Breast epithelium (tissue), 4 donors: ENCODE measurements at places on chromosomes 13 and 19. TPM values are rescaled to one million over a fixed set of nuclear protein-coding genes. Genes with fewer than 3 reads are reported as not detected.

- DNase-seq, result no peak
Measured at GRCh38 chr13:50104493-50104892, 89.2 kb downstream of the KCNRG start.

DNA sequence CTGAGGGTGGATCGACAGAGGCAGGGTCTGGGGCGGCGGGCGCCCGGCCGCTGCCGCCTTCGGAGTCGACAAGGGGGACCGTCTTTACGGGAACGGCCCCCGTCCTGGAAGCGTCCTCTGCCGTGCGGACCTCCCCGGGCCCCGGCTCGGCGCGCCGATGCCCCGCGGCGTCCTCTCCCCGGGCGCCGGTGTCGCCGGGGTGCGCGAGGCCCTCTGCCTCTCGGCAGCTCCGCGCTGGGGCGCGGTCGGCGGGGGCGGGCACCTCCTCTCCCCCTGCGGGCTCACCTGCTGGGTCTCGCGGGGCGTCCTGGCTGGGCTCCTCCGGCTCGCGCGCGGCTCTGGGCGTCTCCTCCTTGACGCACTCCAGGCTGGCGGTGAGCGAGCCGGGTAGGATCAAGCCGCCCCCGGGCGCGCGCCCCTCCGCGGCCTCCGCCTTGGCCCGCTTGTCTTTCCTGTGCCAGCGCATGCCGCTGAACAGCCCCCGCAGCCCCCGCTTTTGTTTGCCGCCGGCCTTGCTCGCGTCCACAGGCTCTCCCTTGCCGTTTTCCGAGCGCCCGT lies 1.5 kb downstream of the AMER2 start:
- no peak for DNase-seq

GRCh38 chr19:43798546-43799409 lies 3.5 kb downstream of the LYPD5 start:
- peak; percentile 80 for DNase-seq

GRCh38 chr19:5987077-5987818 lies 9.3 kb upstream of the RANBP3 start:
- DNase-seq, result peak; percentile 71

- no peak for DNase-seq
Measured at GRCh38 chr13:87656306-87656705, 14.9 kb upstream of the SLITRK5 start.

GRCh38 chr19:3893509-3894179 lies 13.2 kb downstream of the ATCAY start:
- no peak for DNase-seq

Gene IFI30
- total RNA-seq, result 91.6 TPM

DNA sequence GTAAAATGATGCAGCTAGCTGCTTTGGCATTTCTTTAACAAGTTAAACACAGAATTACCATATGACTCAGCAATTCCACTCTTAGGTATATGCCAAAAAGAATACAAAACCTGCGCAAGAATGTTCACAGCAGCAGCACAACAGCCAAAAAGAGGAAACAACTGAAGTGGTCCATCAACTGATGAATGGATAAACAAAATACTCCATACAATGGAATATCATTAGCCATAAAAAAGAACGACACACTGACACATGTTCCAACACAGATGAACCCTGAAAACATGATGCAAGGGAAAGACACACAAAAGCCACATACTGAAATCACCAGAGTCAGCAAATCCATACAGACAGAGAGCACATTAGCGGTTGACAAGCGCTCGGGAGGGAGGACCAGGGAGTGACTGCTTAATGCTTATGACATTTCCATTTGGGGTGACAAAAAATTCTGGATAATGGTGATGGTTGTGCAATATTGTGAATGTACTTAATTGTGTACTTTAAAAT lies 3.0 kb downstream of the PCID2 start:
- no peak for DNase-seq

DNA sequence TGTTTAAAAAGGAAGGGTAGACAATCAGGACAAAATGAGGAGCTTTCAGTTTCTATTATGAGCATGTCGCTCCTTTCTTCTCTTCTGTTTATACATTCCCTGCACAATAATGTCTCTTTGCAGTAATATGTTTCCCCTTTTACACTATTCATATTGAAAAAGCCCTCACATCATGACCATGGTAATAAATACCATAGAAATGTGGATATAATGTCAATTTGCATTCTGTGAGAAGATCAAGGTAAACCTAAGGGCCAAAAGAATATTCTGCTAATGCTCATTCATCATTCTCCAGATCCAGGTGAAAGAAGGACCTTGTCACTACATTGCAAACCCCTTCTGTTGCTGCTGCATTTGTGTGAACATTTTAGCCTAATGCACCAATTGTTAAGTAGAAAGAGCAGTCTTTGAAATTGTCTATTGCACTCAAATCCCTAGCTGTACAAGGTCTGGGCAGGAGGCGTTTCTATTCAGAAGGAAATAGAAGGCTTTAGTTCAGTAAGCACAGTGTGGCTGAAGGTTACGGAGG lies 117.6 kb upstream of the SOX21 start:
- no peak for DNase-seq

Gene TEKTIP1
- not detected for total RNA-seq

DNA sequence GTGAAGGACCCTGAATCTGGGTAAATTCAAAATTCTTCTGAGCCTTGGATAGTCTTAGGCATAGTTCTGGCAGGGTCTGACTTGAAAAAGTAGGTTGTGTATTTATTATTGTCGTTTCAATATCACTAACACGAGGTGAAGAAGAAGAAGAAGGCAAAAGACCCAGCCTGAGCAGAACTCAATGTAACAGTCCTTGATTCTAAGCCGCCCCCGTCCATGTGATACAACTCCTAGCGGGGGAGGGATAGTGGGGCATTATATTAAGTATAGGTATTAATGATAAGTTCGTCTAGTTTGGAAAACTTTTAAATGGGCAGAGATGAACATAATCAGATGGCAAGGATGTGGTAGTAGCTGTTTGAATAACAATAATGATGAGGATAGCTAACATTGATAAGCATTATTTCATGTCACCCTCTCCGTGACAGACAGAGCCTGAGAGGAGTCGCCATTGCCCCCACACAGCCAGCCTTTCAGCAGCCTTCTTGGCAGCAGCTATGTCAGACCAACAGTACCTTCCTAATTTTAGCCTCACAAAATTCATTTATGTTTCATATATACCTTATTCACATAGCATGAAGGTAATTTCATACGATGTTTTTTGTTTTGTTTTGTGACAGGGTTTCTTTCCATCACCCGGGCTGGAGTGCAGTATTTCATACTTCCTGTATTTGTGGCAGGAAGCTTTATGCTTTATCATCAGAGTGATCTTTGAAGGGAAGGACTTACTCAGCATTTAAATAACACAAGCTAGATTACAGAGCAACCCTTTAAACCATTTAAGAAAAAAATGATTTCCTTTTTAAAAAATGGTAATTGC lies 64.4 kb upstream of the NPAS1 start:
- DNase-seq, result no peak

GRCh38 chr19:7983995-7984837 lies 21.2 kb downstream of the ELAVL1 start:
- DNase-seq, result no peak

Gene ZNF296
- 0.98 TPM for total RNA-seq

Gene OVOL3
- not detected for total RNA-seq

- DNase-seq, result no peak
Measured at GRCh38 chr13:99003851-99004471, 26.1 kb upstream of the DOCK9 start.

DNA sequence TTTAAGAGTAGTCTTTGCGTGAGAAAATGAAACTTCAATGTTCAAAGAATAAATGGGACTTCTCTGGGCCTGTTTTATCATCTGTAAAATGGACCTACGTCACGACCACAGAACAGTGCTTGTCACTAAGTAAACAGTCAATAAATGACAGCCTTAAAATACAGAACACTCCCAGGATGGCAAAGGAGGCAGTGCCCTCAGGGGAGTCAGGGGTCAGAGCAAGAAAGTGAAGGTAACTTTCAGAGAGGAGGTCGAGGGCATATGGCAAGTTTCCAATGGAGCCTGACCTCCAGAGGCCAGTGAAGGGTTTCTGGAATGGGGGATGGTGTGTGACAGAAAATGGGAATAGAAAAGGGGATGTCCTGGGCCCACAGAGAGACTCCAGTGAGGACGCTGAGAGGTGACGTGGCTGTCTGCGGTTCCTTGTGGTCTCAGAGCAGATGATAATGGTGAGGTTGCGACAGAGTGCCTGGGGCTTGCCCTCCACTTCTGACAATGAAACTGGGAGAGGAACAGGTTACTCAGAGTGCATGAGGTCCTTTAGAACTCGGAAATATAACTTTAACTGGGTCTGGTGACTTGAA lies 91.8 kb downstream of the UBL3 start:
- DNase-seq, result no peak

DNA sequence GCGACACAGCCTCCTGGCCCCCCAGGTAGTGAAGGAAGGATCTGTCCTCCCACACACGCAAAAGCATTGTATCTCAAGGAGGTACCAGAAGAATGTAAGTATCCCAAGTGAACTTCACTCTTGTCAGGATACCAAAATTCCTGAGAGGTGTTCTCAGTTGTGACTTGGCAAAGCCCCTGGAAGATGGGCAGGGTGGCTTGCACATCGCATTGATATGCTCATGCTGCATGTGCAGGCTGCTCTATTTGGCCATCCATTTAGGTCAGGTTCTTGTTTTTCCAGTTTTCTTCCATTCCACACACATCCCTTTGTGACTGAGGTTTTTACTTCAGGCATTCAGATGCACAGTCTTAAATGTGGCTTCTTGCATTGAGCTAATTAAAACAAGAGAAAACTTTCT lies 382.8 kb downstream of the FOXO1 start:
- no peak for DNase-seq

- DNase-seq, result no peak
Measured at GRCh38 chr13:28055357-28055756, 45.0 kb downstream of the FLT3 start.

DNA sequence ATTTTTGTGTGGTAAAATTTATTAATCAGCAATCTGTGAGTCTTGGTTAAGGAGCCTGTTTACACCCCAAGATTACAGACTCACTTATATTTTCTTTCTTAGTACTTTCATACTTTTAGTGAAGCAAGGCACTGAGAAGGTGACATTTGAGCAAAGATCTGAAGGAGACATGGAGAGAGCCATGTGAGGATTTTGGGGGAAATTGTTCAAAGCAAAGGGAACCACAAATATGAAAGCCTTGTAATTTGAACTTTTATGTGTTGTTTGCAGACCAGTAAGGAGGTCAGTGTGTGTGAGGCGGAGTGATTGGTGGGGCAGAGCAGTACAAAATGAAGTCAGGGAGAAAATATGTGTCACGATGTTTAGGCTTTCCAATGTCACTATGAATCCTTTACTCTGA lies 140.7 kb upstream of the KLF12 start:
- DNase-seq, result no peak

GRCh38 chr19:38815059-38816001 lies 2.6 kb upstream of the LGALS4 start:
- DNase-seq, result no peak

DNA sequence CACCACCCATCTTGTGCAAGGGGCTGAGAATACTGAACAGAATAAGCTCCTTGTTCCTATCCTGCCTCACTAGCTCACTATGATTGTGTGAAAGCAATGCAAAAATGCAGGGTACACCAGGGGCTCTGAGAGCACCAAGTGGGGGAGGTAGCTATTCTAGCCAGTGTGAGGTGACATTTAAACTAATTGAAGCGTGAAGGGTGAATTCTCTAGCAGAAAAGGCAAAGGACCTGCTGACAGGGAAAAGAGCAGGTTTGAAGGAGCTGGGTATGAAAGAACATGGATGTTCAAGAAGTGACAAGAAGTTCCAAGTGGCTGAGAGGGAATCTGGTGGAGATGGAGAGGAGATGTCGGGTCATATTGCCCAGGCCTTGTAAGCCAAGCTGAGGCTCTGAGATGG lies 64.2 kb downstream of the SIAH3 start:
- DNase-seq, result no peak

DNA sequence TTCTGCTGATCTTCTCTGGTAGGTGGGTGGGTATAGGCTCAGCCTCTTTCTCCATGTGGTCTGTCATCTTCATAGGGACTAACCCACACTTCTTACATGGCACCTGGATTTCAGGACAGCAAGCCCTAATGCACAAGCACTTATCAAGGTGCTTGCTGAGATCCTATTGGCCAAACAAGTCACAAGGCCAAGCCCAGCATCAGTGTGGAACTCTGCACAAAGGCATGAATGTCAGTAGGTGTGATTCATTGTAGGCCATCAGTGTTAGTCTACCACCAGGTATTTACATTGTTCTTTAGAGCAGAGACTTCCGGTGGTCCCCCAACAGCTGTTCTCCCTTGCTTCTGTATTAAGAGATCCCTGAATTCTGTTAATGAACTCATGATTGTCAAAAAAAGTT lies 8.3 kb upstream of the RB1 start:
- DNase-seq, result no peak

- DNase-seq, result no peak
Measured at GRCh38 chr19:56271151-56271550, 1.4 kb upstream of the EDDM13 start.

DNA sequence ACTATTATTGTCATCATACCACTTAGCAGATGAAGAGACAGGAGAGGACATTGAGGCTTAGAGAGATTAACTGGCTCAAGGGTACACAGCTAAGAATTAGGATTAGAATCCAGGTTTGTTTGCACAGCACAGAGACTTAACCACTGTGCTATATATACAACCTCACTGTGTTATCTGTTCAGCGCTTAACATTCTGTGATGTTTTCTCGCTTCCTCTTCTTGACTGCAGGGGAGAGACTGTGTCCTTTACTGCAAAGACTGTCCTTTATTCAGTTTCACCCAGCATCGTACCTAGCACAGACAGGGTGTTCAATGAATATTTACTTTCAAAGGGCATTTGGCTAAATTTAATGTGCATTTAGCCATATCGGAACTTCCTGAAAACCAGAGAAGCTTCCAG lies 54.9 kb upstream of the PCDH8 start:
- no peak for DNase-seq

GRCh38 chr13:49113526-49114286 lies 106.4 kb upstream of the MLNR start:
- DNase-seq, result no peak

GRCh38 chr13:59447846-59448620 lies 715.7 kb downstream of the DIAPH3 start:
- no peak for DNase-seq

Gene NLRP9
- not detected for total RNA-seq

Gene CLEC17A
- not detected for total RNA-seq

DNA sequence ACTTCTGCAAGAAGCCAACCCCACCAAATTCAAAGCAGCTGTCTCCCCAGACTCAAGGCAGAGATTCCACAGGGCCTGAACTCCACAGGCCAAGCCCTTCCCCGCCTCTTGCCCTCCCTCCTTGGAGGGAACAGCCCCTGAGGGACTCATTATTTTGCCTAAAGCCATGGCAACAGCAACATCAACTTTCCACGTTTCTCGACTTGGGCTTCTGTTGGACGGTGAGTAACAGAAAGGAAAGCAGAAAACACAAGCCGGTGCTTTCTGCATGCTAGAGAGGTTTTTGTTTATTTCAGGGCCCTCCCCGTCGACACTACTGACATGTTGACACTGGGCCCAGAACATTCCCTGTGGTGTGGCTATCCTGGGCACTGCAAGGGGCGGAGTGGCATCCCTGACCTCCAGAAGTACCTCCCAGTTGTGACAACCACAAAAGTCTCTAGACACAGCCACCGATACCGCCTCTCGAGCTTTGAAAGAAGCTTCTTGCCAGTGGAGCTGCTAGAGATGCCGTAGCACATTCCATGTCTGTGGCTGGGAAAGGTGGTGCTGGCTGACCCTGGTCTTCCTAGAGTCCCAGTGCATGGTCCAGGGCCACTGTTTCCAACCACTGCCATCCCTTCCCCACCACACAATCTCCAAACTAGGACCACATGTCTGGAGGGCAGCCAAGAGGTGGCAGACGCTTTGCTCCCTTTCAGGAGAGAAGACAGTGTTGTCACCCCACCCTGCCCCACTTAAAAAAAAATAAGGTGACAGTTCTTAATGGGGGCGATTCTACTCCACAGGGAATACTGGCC lies 12.8 kb downstream of the CAPS start:
- peak; percentile 57 for DNase-seq
